ENCODE measurements at places on chromosomes 6 and 20.
A peak's percentile ranks its signal among the peaks of the same experiment; 100 is the strongest.

GRCh38 chr20:38001981-38002380, 31.3 kb downstream of the TTI1 start:
- no peak for DNase-seq

DNA sequence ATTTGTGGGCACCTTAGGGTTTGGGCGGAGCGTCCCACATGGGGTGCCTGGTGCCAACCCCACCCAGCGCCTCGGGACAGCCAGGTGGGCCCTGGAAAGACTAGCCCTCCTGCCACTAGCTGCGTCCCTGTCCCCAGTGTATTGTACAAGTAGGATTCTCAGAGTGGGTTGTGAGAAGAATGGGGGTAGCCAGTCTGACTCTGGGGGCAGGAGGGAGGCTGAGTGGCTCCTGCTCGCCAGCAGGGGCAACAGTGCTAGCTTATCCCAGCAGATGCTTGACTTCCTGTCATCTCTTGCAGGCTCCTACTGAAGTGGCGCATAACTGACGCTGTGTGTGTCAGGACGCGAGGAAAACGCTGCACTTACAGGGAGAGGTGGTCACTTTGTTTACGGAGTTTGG, 9.3 kb downstream of the PSMA7 start:
- DNase-seq, result no peak

- no peak for DNase-seq
These were observed 1.8 kb downstream of the HSD17B8 start for GRCh38 chr6:33206027-33206863.

GRCh38 chr6:29968130-29968529, 25.8 kb downstream of the HLA-A start:
- no peak for DNase-seq

DNA sequence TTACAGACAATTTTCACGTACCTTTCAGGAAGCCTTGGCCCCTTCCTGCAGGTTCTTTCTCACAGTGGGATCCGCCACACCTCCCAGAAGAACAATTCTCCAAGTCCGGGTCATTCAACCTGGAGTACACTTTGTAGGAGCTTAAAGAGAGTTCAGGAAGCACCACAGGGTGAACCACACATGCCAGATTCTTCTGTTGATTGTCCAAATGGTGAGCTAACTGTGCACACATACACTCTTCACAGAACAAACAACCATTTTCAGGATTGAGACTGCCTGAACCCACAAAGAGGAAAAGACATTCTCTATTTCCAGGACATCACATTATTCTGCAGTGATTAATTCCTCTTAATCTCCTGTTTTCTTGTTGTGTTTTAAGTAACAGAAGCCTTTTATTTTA, 51.0 kb downstream of the SCGN start:
- no peak for DNase-seq

DNA sequence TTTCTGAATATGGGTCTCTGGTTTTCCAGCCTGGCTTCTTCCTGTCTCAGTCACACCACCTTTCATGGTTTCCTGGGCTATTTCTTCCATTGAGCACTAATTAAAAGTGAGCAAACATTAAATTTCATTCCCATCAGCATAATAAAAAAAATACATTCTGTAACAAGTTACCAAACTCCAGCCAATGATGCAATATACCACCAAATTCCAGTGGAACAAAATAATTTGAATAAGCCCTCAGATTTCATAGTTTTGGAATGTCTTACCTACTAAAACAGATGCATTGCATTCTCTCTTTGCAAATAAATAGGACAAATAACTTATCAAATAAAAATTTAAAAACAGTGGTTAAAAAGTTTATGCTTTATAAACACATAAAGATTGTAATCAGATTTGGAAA, 97.8 kb upstream of the PRDM1 start:
- no peak for DNase-seq

- DNase-seq, result no peak
These were observed 79.5 kb downstream of the MRPL14 start for GRCh38 chr6:44047801-44048200.

- DNase-seq, result no peak
These were observed 41.7 kb downstream of the PHF3 start for GRCh38 chr6:63677282-63677681.

GRCh38 chr20:58268421-58268821, 40.0 kb upstream of the ANKRD60 start:
- DNase-seq, result no peak

DNA sequence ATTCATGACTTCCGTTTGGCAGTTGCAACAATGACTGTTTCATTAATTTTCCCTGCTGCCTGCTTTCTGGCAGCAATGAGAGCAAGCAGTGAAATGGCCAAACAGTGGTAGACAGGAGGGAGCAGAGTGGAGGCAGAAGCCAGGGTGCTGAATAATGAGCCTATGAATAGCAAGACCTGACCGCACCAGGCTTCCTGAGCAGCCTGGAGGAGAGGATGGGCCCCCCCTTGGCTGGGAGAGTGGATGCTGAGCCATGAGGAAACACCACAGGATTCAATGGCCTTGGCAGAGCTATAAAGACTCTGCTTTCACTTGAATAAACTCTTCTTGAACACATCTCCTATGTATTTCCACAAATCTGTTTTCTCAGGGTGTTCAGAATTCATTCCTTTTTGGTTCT, 68.1 kb upstream of the SNRPB2 start:
- DNase-seq, result peak; percentile 63

DNA sequence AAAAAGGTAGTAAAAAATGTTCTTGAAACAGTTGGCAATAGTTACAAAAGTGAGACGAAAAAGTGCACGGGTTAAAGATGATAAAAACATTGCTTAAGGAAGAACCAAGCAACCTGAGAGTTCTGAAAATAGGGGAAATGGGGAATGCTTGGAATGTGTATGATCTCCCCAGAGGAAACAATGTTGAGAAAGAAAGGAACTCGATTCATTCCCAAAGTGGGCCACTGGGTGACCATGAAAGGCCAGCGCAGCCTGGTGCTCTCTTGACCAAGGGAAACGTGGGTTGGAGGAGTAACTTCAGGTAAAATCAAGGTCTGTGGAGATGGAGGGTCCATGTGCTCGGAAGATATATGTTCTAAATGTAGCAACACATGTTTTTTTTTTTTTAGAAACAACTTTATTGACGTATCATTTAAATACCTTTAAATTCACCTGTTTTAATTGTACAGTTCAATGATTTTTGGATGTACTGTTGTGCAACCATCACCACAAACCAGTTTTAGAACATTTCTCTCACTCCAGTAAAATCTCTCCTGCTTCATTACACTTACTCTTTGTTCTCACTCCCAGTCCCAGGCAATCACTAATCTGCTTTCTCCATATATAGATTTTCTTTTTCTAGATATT, 34.5 kb upstream of the CEP85L start:
- DNase-seq, result no peak

DNA sequence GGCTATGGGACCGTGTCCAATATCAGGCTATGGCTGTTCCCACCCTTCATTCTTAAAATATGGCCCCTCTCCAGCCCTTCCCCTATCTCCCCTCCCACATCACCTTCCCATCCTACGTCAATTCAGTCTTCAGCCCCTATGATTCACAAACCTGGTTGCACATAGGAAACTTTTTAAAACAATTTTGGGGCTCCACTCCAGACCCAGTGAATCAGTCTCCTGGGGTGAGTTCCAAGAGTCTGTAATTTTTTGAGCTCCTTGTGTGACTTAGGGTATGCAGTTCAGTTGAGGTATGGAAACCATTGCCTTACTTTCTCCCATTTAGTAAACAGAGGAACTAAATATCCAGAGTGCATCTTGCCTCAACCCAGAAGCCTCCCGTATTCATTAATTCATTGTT, 5.5 kb downstream of the HNF4A start:
- DNase-seq, result no peak

DNA sequence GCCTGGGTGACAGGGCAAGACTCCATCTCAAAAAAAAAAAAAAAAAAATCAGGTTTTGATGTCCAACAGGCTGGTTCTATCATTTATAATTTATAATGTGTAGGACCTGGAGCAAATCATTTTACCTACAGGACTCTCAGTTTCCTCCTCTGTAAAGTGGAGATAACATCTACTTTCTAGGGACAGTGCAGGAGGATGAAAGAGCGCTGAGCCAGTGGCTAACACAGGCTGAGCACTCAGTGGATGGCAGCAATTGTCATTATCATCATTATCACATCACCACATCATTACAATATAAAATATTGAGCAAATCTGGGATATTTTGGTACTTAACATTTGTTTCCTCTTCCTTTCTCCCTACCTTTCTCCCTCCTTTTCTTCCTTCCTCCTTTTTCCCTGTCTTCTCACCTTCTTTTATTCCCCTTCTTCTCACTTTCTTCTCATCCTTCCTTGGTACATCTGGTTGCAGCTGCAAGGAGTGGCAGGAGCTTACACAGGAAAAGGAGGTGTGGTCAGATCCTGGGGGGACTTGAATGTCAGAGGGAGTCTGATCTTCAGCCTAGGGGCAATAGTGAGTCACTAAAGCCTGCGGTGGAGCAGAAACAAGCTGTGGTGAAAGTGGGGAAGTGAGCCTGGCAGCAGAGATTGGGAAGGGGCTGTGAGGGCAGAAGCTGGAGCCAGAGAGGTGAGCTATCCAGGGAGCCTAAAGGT, 24.6 kb upstream of the CTNNBL1 start:
- DNase-seq, result no peak

GRCh38 chr6:7669742-7670141, 56.2 kb upstream of the BMP6 start:
- no peak for DNase-seq

- DNase-seq, result no peak
These were observed 174.0 kb upstream of the TSHZ2 start for GRCh38 chr20:52798124-52798523.

DNA sequence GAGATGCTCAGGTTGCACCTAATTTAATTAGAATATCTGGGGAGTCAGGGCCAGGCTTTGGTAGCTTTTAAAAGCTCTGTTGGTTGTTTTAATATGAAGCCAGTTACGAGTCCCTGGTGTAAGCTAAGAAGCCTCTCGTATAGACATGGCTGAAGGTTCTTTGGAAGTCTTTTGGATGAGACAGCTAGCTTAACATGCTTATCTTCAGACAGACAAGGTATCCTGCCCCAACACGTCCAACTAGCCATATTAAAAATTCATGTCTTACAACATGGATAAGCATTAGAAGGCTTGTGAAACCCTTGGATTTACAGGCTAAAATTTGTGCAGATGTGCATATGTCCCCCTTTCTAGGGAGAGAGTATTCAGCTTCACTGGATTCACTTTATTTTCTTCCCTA, 105.7 kb upstream of the KCNK16 start:
- no peak for DNase-seq

- DNase-seq, result no peak
These were observed 14.5 kb downstream of the CSNK2A1 start for GRCh38 chr20:528923-529604.

- no peak for DNase-seq
These were observed 70.5 kb upstream of the SLCO4A1 start for GRCh38 chr20:62571669-62572344.

DNA sequence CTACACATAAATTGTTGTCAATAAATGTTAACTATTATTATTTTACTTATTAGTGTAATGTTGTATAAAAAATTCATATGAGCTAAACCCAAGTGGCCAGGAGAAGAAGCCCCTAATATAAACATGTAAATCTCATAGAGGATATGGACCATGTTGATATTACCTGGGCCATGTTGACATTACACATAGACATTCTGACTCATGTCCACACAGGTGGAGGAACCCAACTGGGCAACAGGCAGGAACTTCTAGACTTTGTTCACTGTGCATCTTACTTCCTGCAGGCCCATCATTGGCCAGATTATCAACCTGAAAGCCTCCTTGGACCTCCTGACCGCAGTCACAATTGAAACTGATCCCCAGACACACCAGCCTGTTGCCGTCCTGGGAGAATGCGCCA, 7.2 kb downstream of the BPIFA2 start:
- DNase-seq, result no peak

GRCh38 chr6:127302728-127303660, 36.3 kb downstream of the RNF146 start:
- peak; percentile 31 for DNase-seq

GRCh38 chr20:4040283-4041179, 25.2 kb upstream of the RNF24 start:
- no peak for DNase-seq

DNA sequence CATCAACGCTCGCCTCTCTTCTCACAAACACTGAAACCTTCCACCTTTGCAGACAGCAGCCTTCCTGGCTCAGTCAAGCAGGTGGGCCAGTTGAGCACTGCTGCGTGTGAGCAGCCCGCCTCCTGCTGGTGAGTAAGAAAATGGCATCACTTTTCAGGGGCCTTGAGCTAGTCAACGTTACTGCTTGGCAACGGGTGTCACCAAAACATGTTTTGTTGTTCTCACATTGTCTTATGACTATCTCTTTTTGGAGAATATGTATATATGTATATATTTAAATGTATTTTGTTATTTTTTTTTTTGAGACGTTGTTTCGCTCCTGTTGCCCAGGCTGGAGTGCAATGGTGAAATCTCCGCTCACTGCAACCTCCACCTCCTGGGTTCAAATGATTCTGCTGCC, 97.0 kb upstream of the AGPAT4 start:
- DNase-seq, result peak; percentile 72

DNA sequence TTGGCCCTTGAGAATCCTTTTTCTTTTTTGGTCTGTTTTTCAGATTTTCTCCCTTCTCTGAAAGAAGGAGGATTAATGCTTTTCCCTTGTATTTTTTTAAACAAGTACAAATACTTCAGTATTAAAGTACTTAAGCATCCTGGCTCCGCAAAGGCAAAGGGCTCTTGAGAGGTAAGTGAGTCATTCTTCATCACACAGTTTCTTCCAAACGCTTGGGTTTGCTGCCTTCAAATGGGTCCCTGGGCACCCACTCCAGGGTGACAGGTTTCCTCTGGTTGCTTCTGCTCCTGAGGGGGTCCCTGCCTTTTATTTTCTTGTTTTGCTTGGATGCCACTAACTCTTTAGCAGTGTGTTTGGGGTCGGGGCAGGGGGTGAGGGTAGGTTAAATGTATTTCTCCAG, 437.1 kb downstream of the PTPRT start:
- DNase-seq, result no peak

- no peak for DNase-seq
These were observed 649.7 kb upstream of the GJE1 start for GRCh38 chr6:141482796-141483597.

GRCh38 chr20:53176134-53176533, 204.0 kb downstream of the TSHZ2 start:
- no peak for DNase-seq

- DNase-seq, result peak; percentile 49
These were observed 48.6 kb downstream of the RALY start for GRCh38 chr20:34042262-34042661.

GRCh38 chr6:132136981-132137380, 185.8 kb upstream of the CCN2 start:
- DNase-seq, result no peak

- no peak for DNase-seq
These were observed 372.8 kb upstream of the JARID2 start for GRCh38 chr6:14873101-14873500.

DNA sequence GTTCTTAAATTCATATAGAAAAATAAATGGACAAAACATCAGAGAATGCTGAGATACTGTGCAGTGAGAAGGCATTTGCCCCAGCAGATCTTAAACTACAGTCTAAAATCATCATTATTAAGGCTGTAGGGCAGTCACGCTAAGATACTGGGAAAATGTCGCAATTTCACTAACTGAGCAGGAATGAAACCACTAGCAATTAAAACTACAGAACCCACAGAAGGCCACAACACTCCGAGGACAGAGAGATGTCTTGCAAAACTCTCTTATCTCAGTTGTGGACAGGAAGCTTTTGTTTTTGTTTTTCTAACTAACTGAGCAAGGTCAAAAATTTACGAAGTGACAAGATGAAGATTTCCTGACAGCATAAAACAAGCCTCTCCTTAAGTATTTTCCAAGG, 18.2 kb downstream of the GNAS-AS1 start:
- no peak for DNase-seq

Measured in NCI-H2171 treated with DMSO at 0.1 percent for 48 hours (cell line).